ENCODE measurements at places on chromosomes 5 and 9.

- DNase-seq, result no peak
- H3K4me3 ChIP-seq, result no peak overlapping the region
- no peaks in the 10 kb centered on the region for H3K4me1 ChIP-seq
- H3K27ac ChIP-seq, result no peak overlapping the region
- no peaks in the 10 kb centered on the region for H3K36me3 ChIP-seq
These were observed 26.6 kb downstream of the MRPL22 start for GRCh38 chr5:154967421-154968024.

- H3K4me3 ChIP-seq, result no peak overlapping the region
- H3K4me1 ChIP-seq, result no peaks in the 10 kb centered on the region
- no peaks in the 10 kb centered on the region for H3K27me3 ChIP-seq
- no peak for DNase-seq
These were observed 181.5 kb upstream of the MOCS2 start for GRCh38 chr5:53291047-53291446.

DNA sequence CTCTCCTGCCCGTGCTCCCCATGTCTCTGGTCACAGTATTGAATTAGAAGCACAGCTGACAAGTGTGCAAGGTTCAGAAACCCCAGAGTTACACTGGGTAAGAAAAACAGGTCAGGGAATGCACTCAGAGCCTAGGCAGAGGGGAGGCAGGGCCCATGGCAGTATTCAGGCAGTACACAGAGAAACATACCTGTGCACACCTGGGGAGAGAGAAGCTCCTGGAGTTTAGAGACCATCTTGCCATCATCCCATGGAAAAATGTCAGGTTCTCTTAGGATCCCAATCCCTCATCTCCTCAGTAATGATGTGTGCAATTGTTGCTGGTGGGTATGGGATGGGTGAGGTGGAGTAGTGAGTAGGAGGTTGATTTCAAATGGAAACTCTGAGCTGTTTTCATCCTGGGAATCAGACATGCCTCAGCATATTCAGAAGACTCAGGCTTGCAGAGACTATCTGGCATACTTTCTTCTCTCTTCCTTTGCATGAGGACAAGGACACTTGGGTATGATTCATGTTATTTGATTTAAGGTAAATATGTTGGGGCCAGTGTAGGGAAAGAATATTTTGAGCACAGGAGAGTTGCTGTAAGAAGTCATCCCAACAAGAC, 228.5 kb downstream of the ESM1 start:
- no peak for DNase-seq
- no peaks in the 10 kb centered on the region for H3K4me1 ChIP-seq
- no peaks in the 10 kb centered on the region for H3K27me3 ChIP-seq
- no peak overlapping the region for H3K27ac ChIP-seq
- no peak overlapping the region for H3K4me3 ChIP-seq

- H3K36me3 ChIP-seq, result no peaks in the 10 kb centered on the region
- H3K4me1 ChIP-seq, result peaks cover 30% of the 10 kb centered on the region
- peaks cover 95% of the 10 kb centered on the region for H3K27me3 ChIP-seq
- DNase-seq, result no peak
These were observed at the start of gene TNC for GRCh38 chr9:115117999-115118878. TNC (minus strand) TSS chr9:115118157; CDS start chr9:115091018, 27,139 bp downstream.

DNA sequence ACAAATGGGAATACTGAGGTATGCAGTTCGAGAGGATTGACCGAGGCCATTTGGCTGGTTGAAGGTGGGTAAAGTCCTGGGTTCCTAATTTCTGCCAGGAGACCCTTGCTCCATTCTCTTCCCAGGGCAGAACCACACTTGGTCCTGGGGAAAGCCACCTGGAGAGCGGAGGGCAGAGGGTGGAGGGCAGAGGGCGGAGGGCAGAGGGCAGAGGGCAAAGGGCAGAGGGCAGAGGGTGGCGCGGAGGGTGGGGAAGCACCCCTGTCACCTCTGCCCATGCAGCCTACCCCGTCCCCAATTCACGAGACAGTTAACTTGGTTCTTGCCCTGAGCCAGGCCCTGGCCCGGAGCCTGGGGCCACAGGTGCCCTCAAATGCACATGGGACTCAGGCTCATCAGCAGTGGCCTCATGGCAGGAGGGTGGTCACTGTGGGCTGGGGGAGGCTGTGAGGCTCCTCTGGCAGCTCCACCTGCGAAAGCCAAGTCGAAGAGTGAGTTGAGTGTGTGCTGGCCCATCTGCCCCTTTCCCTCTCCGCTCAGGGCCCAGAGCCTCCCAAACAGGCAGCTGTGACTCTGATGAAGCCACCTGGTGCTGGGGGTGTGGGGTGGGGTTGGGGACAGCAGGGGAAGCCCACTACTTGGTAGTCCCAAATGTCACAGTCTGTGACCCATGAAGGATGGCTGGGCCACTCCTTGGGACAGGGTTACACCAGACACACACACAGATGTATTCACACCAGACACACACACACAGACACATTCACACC, 28.0 kb upstream of the FCN1 start:
- no peaks in the 10 kb centered on the region for H3K27me3 ChIP-seq
- H3K36me3 ChIP-seq, result no peaks in the 10 kb centered on the region
- no peak for DNase-seq
- no peak overlapping the region for H3K27ac ChIP-seq

GRCh38 chr9:107975426-107976010, 485.9 kb upstream of the KLF4 start:
- H3K36me3 ChIP-seq, result no peaks in the 10 kb centered on the region
- peaks cover 9% of the 10 kb centered on the region for H3K4me1 ChIP-seq
- no peak for DNase-seq
- peak overlapping the region; percentile 32 for H3K27ac ChIP-seq

DNA sequence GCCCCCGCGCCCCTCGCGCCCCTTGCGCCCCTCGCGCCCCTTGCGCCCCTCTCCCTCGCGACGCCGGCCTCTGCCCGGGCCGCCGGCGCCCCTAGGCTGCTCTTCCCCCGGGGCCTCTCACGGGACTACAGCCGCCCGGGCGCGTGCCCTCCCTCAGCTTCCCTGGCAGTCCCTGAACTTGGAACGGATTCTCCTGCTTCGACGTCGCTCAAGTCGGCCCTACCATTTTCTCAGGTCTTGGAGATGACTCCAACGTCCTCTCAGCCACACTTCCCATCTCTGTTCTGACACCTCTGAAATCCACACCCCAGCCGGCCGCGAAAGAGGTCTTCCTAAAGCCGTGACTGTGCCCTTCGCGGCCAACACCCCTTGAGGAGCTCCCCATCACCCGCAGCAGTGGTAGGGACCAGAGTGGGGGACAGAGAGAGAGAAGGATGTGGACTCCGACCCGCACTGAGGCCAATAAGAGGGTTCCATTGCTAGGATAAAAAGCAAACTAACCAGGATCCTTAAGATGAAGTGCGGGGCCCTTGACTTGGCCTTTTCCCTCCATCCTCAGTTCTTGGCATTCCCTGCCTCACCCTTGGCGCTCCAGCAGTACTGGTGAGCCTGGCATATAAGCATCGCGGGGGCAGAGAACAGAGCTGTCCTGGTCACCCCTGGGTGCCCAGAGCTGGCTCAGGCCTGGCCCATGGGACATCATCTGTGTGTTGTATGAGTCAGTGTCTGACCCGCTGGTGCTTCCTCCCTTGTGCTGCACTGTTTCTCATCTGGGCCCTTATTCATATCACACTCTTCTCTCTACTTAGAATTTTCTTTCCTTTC, 38.6 kb upstream of the GARNL3 start:
- H3K27me3 ChIP-seq, result no peaks in the 10 kb centered on the region
- no peak for DNase-seq
- peaks cover 13% of the 10 kb centered on the region for H3K4me1 ChIP-seq
- H3K4me3 ChIP-seq, result peak overlapping the region; percentile 82

DNA sequence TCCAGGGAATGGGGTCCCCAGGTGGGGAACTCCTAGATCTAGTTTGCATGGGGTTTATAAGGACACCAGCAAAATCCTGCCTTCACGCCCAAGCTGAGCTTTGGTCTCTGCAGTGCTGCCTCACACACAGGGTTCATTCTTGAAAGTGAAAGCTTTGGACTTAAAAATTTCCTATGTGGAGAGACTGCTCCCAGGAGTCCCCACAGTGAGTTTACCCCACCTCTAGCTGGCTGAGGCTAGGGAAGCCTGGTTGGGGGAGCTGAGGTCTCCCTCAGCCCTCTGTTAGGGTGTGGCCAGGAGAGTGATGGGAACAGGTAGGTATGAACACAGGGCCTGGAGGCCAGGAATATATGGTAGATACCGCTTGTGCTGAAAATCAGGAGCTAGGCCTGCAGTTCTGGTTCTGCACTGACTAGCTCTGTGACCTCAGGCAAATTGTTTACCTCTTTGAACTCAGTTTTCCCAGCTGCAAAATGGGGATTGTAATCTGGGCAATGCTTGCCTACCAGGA, 41.5 kb upstream of the LARP1 start:
- no peak for DNase-seq
- no peaks in the 10 kb centered on the region for H3K27me3 ChIP-seq
- H3K4me3 ChIP-seq, result no peak overlapping the region
- H3K27ac ChIP-seq, result peak overlapping the region; percentile 80

DNA sequence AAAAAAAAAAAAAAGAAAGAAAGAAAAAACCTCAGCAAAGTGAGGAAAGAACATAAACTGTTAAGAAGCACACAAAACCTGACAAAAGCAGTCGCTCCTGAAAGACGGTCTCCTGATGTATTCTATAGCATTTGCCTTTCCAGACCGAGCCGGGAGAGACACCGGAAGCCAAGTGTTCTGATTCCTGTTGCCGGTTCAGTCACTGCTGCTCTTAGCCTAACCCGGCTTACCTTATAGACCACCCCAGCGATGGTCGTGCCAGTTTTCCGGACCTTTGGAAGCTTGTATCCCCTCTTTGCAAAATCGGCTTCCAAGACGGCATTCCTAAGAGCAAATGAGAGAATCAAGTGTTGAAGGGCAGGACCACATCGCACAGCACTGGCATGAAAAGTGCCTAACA, 630 bp downstream of the PSMB7 start:
- H3K27me3 ChIP-seq, result no peaks in the 10 kb centered on the region
- H3K4me1 ChIP-seq, result peaks cover 40% of the 10 kb centered on the region
- peak overlapping the region; percentile 76 for H3K4me3 ChIP-seq
- DNase-seq, result no peak
- peaks cover 17% of the 10 kb centered on the region for H3K36me3 ChIP-seq

- H3K4me1 ChIP-seq, result peaks cover 15% of the 10 kb centered on the region
- H3K36me3 ChIP-seq, result no peaks in the 10 kb centered on the region
- DNase-seq, result no peak
- H3K27ac ChIP-seq, result peak overlapping the region; percentile 31
- no peak overlapping the region for H3K4me3 ChIP-seq
These were observed 317.1 kb upstream of the CLINT1 start for GRCh38 chr5:158175934-158176481.

GRCh38 chr5:139116100-139116655, 82.0 kb downstream of the SIL1 start:
- H3K4me3 ChIP-seq, result no peak overlapping the region
- no peaks in the 10 kb centered on the region for H3K27me3 ChIP-seq
- DNase-seq, result no peak
- no peaks in the 10 kb centered on the region for H3K4me1 ChIP-seq

- no peak overlapping the region for H3K4me3 ChIP-seq
- H3K27me3 ChIP-seq, result no peaks in the 10 kb centered on the region
- no peak for DNase-seq
- no peak overlapping the region for H3K27ac ChIP-seq
- H3K4me1 ChIP-seq, result peaks cover 19% of the 10 kb centered on the region
These were observed 152.3 kb downstream of the GOLPH3 start for GRCh38 chr5:32021771-32022170.

DNA sequence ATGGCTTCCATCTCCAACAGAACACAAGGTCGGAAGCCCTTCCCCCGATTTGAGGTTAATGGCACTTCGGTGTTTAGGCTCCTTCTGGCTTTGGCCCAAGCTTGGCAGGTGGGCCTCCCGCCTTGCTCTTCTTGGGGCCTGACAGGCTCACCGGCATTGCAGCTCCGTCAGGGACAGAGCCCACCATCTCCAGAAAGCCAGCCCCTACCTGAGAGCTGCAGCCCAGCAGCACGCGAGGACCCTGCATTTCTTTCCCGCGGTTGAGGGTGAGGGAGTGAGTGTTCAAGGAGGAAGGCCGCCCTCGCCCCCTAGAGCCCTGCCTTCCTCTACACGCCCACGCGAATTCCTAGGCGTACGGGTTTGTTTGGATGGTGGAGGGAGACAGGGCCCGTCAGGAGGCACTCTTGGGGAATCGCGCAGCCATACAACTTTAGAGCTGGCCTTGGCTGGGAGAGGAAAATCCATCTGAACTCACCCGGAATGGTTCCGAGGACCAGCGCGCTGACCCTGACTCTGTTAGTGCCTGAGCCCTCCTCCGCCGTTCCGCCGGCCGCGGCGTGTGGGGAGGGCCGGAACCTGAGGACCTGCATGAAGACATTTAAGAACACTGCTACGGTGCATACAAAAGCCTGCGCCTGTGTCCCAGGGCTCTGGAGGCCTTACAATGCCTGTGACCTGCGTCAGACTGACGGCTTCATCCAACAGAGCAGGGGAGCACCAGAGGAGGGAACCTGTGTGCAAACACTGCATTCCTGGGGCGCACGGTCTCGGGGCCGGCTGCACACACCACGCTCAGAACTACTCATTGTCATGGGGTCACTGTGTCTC, 73.8 kb downstream of the MRPL36 start:
- H3K27me3 ChIP-seq, result peaks cover 32% of the 10 kb centered on the region
- no peaks in the 10 kb centered on the region for H3K4me1 ChIP-seq
- H3K36me3 ChIP-seq, result no peaks in the 10 kb centered on the region
- no peak overlapping the region for H3K27ac ChIP-seq

GRCh38 chr5:13913962-13914361, 30.5 kb downstream of the DNAH5 start:
- no peak for DNase-seq
- H3K27me3 ChIP-seq, result no peaks in the 10 kb centered on the region
